Stimulated activated CD4-positive, alpha-beta T cell treated with anti-CD3 and anti-CD28 coated beads, Interleukin-4, amount 100 ng/mL, for 1 hour (primary cell): ENCODE measurements at places on chromosomes 7 and 10.

DNA sequence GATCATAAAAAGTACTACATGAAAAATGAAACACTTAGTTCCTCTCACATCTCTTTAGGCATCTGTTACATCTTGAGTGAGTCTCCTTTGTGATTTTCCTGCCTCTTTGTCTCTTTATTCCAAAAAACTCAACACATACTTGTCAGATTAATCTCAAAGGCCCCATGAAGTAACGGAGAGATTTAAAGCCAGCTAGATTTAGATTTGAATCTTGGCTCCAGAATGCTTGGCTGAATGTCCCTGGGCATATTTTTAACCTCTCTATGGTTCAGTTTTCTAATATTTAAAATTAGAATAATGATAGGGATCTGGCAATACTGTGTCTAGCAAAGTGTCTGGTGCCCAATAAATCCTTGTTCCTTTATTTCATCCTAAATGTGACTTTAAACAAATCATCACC is 140.0 kb downstream of the DGKB start:
- no peak for DNase-seq

GRCh38 chr7:7921830-7922229 is 46.8 kb upstream of the GLCCI1 start:
- no peak for DNase-seq

- no peak for DNase-seq
Measured at GRCh38 chr7:127782654-127783559, 130.9 kb downstream of the SND1 start.

DNA sequence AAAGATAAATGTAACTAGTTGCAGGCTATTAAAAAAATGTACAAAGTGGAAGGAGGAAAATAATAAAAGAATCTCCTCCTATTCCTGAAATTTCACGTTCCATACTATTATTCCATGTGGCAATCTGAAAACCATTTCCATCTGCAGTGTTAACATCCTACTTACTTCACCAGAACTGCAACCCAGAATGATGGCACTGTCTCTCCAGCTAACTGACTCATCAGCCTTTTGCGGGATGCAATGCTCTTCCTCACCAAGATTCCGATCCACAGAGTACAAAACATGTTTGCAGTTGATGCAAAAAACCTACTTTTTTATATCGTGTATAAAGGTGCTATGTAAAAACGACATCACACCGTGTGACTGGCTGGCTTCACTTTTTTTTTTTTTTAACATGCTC is 50.8 kb downstream of the ESYT2 start:
- DNase-seq, result no peak

GRCh38 chr7:25897261-25897782 is 254.7 kb upstream of the NFE2L3 start:
- no peak for DNase-seq

- no peak for DNase-seq
Measured at GRCh38 chr7:144656965-144657517, 178.8 kb downstream of the TPK1 start.

- no peak for DNase-seq
Measured at GRCh38 chr7:727806-728460, 852 bp upstream of the PRKAR1B start.

DNA sequence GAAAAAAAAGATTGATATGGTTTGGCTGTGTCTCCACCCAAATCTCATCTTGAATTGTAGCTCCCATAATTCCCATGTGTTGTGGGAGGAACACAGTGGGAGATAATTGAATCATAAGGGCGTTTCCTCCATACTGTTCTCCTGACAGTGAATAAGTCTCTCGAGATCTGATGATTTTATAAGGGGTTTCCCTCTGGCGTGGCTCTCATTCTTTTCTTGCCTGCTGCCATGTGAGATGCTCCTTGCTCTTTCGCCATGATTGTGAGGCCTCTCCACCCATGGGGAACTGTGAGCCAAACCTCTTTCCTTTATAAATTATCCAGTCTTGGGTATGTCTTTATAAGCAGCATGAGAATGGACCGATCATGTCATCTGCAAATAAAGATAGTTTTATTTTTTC is 29.4 kb upstream of the MAP3K8 start:
- no peak for DNase-seq

DNA sequence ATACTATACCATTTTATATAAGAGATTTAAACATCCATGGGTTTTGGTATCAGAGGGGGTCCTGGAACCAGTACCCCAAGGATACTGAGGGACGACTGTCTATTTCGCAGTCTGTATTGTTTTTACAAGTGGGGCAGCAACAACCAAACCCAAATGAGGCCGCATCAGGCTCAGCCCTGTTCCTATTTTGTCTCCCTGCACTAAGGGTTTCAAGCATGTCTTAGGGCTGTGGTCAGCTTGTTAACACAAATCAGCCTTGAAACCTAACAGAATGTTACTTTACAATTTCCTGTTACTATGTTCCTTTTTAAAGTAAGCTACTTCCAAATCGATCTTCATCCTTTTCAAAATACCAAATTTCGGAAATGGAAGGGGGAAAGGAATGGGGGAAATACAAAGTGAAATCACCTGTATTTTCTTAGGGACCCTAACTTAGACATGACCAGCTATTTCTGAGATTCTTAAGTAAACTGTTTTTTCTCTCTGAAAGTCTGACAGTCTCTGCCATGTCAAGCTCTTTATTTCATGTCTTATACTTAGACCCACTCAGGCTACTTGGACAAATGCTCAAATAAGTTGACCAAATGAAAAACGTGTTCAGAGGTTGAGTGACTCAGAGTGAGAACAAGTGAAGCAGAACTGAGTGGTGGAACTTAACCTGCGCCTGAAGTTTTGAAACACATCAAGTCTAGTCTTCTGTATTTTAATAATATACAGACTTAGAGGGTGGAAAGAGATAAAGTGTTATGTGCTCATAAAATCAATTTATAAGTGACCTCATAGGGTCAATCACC is 75.8 kb downstream of the C1GALT1 start:
- no peak for DNase-seq

- no peak for DNase-seq
Measured at GRCh38 chr10:83617692-83618545, 521.4 kb upstream of the GHITM start.

- DNase-seq, result no peak
Measured at GRCh38 chr7:70347463-70348254, 749.4 kb downstream of the AUTS2 start.

- no peak for DNase-seq
Measured at GRCh38 chr7:110698576-110698975, 392.4 kb upstream of the LRRN3 start.

DNA sequence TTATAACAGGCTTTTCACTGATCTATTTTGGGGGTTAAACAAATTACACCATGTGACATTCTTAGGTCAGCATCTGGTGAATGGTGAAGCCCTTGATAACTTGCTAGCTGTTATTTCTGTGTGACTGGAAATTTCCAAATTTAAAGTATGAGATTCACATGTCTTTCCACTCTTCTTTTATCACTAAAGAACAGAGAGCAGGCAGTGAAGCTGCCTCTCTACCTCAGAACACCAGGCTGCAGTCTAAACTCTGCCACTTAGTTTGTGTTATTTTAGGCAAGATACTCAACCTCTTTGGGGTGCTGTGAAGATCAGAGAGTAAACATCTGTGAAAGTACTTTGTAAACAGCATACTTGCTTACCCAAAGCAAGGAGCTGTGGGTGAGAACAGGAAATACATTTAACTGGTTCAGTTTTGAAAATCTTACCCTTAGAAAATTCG is 15.5 kb upstream of the SP4 start:
- DNase-seq, result no peak

DNA sequence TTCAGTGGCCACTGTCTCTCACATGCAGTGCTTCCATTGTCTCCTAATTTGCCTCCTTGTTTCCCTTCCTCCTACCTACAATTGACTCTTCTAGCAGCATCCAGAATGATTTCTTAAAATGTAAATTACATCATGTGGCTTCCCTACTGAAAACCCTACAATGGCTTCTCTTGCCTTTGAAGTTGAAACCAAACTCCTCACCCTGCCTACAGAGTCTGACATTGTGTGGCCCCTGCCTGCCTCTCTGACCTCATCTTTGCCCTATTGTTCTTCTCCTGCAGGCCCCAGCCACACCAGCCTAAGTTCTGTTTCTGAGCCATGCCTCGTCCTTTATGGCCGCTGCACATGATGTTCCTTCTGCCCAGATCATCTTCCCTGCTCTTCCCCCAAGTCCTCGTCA is 35.8 kb upstream of the CDK1 start:
- DNase-seq, result no peak

- DNase-seq, result no peak
Measured at GRCh38 chr10:103067484-103067883, 125.6 kb downstream of the NT5C2 start.

DNA sequence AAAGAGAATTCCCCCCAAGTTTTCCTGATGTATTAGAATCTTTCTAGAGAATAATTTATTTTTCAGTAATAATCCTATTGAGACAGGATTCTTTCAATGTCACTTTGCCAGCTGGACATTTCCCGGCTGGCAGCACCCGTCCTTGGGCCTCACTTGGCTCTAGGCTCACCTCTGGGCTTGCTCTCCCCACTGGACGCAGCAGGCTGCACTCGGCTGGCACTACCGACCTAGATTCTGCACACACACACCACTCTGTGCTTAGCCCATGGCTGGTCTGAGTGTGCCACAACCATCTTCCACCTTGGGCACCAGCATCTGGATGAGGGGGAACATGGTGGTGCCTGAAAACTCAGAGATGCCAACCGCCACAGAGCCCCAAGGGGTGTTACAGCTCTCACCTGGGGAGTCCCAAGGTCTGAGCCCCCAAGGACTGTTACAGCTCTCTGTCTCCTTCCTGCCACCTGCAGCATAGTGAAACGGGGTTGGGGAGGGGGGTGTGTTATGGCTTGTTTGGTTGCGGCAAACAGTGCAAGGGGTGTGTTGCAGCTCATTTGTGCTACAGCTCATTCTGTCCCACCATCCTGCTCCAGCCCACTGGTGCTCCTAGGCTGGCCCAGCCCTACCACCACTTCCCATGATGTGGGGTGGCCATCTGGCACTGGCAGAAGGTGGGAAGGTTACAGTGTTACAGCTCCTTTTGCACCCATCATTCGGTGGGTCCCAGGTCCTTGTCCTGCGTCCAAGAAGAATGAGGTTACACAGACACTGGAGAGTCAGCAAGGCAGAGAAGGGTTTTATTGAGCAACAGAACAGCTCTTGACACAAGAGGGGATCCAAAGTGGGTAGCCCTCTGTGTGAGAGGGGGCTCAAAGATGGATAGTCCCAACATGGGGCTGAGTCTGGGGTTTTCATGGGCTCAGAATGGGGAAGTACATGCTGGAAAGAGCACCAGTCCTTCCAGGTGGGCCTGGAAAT is 2.1 kb downstream of the GALNTL5 start:
- DNase-seq, result no peak

GRCh38 chr10:50883629-50884028 is 1.8 kb downstream of the A1CF start:
- DNase-seq, result no peak

DNA sequence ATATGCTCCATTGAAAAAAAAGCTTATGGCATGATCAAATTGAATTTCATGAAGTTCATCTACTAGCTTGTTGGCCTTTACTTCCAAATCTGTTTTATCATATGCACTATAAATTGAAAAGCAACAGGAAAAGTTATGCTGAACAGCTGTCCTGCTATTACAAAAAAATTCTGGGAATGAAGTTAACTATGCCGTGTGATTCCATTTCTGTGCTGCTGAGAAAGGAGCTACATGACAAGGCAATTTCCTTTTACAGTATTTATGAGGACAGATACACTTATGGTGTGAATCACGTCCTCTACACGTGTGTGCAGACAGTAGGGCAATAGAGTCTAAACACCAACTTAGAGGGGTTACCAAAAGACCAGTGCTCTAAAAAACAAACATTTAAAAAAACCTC is 426.5 kb upstream of the AKR1E2 start:
- DNase-seq, result no peak

DNA sequence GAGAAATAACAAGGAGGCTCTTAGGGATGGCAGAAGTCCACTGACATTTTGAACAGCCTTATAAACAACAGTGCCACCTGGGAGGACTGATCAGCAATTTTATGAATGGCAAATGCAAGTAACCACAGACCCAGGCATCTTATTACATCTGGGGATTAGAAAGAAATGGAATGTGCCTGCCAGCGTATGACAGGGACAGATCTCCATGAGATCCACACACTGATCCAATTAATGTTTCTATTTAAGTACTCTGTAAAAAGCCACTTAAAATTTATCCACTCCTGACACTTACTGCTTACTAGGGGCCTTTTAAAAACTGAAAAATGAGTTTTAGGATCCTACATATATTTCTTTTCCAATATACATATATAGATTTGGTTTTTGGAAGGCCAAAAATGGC is 28.6 kb downstream of the PARD3 start:
- no peak for DNase-seq

DNA sequence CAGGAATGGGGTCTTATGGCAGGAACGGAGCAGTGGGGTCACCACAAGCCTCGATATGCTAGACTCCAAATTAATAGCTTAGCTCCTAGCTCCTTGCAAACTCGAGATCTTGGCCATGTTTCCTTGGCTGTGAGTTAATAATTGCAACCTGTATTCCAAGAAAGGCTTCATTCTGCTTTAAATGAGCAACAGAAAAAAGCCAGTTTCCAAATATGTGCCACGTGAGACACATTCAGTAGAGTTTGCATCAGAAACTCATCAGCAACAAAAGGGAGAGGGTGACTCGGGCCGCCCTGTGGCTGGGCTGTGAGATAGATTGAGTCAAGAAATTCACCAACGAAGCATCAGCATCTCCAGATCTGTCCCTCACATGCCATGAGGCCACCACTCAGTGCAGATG is 112.0 kb downstream of the NPTX2 start:
- no peak for DNase-seq

- no peak for DNase-seq
Measured at GRCh38 chr7:39333701-39334100, 232.5 kb upstream of the YAE1 start.

DNA sequence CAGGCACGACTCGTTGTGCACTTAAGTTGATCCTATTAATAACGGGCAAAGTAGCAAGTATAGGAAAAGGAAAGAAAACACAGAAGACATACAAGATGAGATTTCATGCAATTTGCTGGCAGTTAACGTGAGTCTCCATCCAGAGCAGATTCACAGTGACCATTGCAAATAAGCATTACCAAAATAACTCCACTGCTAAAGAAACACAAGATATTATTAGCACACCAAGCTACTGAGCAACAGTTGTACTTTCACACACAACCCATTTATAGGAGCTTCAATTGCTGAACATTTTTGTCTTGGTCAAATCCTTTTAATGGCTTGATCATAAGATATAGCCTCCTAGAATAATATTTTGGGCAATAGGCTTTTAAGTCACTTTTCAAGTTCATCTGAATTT is 187.7 kb upstream of the HGF start:
- DNase-seq, result no peak

GRCh38 chr10:132705173-132705572 is 80.8 kb downstream of the NKX6-2 start:
- DNase-seq, result no peak

- DNase-seq, result no peak
Measured at GRCh38 chr7:538764-539685, 19.4 kb upstream of the PDGFA start.
